ENCODE measurements at places on chromosomes 16 and 17.

GRCh38 chr17:77919276-77919675 is 39.2 kb upstream of the TNRC6C start:
- no peak for DNase-seq

DNA sequence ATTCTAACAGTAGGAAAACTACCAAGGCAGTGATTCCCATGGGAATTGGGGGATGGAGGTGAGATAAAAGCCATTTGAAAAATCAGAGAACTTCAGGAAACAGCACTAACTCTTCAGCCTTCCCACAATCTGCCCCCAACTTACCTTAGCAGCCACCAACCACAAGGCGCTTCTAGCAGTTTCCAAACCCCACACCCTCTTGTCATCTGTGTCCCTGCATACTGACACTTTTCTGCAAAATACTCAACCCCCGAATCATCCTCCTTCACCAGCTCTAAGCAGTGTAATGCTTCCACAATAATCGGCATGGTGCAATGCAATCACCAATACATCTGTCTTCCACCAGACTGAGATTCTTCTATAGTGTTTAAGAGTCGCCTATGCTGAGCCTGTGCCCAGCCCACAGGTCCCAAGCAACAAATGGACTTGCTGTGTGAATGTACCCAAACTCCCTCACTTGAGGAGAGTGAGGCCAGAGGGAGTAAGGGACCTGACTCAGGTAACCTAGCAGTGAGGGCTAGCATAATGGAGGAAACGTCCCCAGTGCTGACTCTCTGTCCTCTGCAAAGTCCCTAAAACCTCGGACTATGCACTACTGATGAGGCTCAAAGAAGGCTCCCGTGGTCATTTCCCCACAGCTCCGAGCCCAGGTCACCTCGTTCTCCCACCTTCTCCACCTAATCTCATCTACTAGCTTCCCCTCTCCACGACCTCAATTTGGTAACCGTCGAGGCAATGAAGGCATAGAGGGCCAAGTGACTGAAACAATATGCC is 943 bp downstream of the DYNC1LI2 start:
- no peak for DNase-seq

DNA sequence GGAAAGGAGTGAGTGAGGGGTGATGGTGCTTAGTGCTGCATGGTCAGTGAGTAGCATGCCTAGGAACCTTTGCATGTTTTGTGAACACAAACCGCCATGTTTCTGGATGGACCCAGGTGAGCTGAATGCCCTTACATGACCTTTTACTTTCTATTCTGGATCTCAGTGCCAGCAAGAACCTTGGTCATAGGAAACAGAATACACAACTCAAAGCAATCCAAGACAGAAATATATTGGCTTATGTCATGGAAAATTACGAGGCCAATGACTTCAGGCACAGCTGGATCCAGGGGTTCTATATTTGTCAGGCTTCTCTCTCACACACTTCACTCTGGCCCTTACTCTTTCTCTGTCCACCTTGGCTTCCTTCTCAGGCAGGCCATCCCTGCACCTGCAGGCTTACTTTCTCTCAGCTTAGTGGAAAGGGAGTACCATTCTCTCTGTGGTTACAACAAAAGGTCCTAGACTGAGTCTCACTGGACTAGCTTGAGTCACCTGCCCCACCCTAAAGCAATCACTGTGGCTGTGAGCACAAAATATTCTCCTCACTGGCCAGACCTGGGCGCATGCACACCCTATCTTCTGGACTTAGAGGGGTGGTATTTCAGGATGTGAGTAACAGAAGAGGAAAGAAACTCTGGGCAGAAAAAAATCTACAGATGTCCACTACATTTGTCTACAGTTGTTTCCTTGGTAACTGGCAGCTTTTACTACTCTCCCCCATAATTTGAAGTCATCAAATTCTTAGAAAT is 20.4 kb upstream of the CPNE2 start:
- no peak for DNase-seq

- peak; percentile 65 for DNase-seq
These were observed 639 bp downstream of the MIF4GD start for GRCh38 chr17:75270218-75270965.

DNA sequence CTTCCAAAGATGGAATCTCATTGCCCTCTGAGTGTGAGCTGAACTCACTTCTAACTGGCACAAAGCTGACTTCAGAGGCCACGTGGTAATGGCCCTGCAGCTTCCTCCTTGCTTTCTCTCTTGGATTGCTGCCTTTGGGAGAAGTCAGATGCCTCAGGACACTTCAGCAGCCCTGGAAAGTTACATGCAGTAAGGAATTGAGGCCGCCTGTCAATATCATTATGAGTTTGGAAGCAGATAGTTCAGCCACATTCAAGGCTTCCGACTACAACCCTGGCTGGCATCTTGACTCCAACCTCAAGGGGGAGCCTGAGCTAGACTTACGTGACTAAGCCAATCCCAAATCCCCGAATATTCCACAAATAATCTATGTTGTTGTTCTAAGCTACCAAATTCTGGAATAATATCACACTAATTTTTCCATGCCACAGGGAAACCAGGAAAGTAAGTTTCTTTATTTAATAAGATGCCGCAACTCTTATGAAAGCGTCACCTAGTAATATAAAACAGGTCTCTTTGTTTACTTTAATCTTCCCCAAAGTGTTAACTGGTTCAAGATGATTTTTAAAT is 13.6 kb downstream of the CEP20 start:
- peak; percentile 37 for DNase-seq

- DNase-seq = peak; percentile 56
These were observed 4.4 kb upstream of the HOXB5 start for GRCh38 chr17:48597778-48598631.

GRCh38 chr17:82752371-82753200 is 721 bp downstream of the TBCD start:
- no peak for DNase-seq

- no peak for DNase-seq
These were observed 122.3 kb downstream of the GOSR1 start for GRCh38 chr17:30599428-30600059.

- no peak for DNase-seq
These were observed 8.6 kb downstream of the DNAAF1 start for GRCh38 chr16:84153660-84154214.

DNA sequence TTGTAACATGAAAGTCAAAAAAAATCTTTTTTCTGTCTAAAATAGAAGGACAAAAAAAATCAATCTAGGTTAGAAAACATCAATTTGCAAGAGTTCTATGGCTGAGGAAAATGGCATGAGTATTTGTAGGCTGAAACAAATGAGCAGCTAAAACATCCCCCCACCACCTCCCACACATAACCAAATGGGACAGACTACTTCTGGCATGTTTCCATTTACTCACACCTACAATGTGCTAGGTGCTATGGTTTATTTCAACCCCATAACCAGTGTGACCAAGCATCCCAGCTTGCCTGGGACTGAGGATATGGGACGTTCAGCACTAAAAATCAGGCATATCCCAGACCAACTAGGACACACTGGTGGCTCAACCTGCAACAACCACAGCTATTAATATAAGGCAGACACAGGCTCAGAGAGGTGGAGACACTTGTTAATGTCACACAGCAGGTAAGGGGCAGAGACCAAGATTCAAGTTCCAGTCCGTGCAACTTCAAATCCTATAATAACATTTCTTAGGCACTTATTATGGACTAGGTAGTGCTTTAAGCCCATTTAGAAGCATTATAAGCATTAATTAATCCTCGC is 96.0 kb downstream of the XYLT1 start:
- DNase-seq = no peak

DNA sequence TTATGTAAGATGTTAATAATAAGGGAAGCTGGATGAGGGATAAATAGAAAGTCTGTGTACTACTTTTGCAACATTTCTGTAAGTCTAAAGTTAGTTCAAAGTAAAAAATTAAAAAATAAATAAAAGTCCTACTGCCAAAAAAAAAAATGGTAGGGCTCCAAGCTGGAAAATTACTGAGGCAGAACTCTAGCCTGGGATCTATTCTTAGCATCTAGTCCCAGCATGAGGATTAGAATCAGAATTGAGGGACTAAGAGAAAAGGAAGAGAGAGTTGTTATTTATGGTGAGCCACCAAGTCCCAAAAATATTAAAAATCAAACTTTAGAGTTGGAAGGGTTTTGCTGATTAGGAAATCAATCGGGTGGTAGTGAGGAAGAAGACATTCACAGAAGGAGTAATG is 110.3 kb downstream of the CYB561 start:
- no peak for DNase-seq

DNA sequence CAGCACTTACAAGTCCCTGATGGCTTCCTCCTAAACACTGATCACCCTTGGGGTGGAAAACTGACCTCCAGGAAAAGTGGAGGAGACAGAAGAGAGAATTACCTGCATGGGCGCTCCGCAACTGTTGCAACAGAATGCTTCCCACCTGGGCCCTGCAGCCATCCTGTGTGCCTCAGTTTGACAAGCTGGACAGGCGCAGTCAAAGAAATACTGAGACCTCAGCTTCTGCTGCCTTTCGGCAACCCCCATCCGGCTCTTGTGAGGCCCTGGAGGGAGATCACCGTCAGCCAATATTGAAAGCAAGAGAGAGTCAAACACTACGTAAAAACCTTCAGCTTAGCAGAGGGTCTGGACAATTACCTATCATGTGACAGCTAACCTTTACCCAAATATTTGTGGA is 24.8 kb downstream of the SERPINF1 start:
- DNase-seq = no peak

- no peak for DNase-seq
These were observed 42.0 kb downstream of the FOXK2 start for GRCh38 chr17:82561429-82562035.

DNA sequence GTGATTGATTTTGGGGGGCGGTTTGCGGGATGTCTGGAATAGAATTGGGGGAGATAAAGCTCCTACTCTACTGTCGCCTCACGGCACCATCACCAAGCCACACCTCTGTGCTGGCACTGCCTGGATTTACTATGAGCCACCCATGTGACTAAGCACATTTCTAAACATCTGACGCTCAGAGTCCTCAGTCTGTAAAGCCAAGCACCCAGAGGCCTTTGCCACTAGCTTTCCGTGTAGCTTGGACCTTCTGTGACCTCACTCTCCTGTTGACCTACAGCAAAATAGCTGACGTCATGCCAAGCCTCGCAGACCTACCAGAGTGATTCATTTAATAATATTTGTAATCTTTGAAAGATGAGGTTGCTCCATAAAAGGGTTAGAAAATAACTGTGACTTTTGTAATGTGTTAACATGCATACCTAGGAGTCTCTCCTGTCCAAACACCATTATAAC is 38.5 kb upstream of the MYOCD start:
- DNase-seq = peak; percentile 68

GRCh38 chr16:47046726-47047523 is 73.5 kb upstream of the DNAJA2 start:
- DNase-seq = no peak
